T-helper 9 cell (primary cell): ENCODE measurements at places on chromosomes 16 and 17.

GRCh38 chr16:22190081-22190775 lies 15.8 kb upstream of the EEF2K start:
- peak; percentile 88 for DNase-seq

GRCh38 chr16:67431775-67432505 lies 1.0 kb downstream of the HSD11B2 start:
- no peak for DNase-seq

- DNase-seq: no peak
These were observed 131.9 kb upstream of the XYLT1 start for GRCh38 chr16:17602678-17603077.

GRCh38 chr17:2181206-2181896 lies 122.2 kb downstream of the SMG6 start:
- no peak for DNase-seq

DNA sequence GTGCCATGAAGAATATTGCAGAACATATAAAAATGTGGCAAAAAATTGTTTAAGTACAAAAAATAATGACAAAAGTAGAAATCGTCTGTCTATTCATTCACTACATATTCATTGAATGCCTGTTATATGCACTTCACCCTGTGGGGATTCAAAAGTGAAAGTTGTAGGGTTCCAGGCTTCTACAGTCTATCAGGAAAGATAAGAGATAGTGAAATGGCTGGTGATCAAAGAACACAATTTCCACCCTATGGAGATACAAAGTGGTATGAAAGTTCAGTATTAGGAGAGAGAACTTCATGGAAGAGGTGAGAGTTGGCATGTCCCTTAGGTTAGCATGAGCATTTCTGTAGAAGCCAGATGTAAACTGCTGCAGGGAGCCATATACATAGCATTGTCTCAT lies 127.0 kb upstream of the PMFBP1 start:
- no peak for DNase-seq

DNA sequence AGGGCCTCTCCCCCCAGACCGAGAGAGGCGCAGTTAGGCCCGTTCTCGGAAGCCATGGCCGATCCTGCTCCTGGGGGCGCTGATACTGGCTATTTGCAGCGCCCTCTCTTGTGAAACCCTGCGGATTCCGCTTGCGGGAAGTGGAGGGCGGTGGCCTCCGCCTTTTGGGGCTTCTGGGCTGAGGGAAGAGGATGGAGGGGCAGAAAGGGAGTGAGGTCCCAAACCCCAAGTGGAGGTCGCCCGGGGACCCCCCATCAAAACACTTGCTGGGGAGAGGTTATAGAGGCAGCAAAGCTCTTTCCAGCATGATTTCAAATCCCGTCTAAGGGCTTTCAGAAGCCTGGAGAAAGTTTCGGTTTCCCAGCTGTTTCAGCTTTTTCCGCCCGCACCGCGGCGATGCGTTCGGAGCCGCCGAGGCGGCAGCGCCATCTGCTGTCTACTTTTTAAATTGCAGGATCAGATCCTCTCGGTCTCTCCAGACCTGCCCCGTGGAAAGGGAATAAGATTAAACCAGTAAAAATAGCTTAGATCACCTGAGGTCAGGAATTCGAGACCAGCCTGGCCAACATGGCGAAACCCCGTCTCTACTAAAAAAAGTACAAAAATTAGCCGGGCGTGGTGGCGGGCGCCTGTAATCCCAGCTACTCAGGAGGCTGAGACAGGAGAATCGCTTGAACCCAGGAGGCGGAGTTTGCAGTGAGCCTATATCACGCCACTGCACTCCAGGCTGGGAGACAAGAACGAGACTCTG lies 15.8 kb downstream of the SNX20 start:
- peak; percentile 86 for DNase-seq

DNA sequence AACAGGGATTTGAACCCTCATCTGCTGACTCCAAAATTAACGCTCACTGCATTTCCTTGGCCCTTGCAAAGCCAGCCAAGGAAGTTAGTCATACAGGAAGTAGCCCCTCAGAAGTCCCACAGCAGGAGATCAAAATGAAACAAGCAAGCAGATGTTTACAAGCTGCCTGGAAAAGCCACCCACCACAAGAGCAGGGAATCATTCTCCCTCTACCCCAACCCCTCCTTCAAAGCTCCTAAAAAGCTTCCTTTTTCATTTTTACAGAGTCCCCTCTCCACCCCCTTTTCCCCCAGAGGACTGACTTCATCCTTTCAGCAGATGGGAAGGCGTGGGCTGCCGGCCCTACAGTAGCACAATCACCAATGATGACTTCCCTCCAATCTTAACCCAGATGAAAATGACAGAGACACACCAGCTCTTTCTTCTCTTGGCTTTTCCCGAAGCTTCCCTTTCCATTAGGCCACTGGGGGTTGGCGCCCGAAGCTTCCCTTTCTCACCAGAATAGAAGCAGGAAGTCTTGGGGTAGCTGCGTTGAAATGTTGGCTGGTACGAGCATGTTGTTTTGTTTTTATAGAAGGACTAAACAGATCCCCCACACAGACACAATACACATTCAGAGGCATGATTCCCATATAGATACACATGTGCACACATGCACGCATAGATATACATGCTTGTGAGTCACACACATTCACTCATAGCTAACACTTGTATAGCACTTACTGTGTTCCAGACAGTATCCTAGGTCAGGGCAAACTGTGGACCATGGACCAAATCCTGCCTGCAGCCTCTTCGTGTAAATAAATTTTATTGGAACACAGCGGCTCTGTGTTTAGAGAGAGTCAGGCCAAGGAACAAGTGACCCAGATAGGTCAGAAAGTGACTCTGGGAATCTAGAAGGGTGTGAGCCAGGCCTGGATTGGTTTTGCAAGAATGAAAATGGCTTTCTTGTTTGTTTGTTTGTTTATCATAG lies 17.4 kb downstream of the ITPRIPL2 start:
- DNase-seq: no peak

- no peak for DNase-seq
These were observed 167.3 kb upstream of the MPHOSPH6 start for GRCh38 chr16:82337355-82337754.

- DNase-seq: no peak
These were observed 9.0 kb upstream of the RHBDL3 start for GRCh38 chr17:32256701-32257019.

- DNase-seq: no peak
These were observed 429.4 kb upstream of the MAF start for GRCh38 chr16:80029761-80030481.

DNA sequence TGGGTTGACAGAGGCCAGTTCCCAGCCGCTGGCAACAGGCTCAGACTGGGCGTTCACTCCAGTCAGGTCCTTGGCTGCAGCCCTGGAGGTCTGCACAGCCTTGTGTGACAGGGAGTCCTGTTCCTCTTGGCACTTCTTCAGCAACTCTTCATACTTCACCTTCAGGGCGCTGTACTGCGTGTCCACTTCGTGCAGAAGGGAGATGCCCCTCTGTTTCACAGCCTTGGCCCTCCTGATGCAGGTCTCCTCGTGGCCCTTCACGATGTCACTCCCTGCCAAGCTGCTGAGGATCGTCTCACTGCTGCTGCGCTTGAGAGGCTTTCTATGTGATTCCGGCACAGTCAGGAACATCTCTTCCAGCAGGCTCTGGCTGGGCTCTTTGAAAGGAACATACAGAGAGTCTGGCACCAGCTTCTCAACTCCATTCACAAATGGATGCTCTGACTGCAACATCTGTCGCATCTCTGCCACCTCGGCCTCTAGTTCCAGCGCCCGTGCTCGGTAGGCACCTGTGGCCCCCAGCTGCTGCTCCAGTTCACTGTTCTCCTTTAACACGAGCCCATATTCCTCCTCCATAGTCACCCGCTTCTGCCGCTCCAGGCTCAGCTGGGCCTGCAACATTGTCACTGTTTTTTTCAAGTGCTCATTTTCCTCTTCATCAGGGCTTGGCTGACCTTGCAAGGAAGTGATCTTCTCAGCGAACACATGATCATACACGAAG lies 27.2 kb downstream of the CDR2 start:
- DNase-seq: no peak

DNA sequence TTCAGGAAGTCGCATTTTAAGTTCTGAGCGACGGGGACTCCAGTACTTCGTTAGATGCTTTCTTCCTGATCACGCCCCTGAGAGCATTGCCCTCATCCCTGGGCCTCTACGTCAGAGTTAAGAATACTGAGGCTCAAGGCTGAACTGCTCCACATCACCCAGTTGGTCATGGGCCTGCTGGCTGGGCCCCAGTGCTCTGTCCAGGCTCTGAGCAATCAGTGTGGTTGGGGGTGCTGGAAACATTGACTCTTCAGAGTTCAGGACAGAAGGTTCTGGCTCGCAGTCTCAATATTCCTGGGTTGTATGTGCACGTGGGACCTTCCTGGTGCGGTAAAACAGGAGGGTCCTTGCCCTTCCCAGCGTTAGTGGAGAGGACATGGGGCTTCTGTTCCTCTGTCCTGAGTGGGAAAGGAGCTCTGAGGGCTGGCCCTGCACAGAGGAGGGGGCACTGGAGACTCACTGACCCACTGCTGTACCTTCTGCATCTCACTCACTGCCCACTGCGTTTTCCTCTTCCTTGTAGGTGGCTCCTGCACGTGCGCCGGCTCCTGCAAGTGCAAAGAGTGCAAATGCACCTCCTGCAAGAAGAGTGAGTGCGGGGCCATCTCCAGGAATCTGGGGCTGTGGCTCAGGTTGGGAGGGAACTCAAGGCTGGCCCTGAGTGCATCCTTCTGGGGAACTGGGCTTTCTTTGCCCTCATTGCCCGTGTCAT lies 518 bp downstream of the MT1E start:
- DNase-seq: no peak

DNA sequence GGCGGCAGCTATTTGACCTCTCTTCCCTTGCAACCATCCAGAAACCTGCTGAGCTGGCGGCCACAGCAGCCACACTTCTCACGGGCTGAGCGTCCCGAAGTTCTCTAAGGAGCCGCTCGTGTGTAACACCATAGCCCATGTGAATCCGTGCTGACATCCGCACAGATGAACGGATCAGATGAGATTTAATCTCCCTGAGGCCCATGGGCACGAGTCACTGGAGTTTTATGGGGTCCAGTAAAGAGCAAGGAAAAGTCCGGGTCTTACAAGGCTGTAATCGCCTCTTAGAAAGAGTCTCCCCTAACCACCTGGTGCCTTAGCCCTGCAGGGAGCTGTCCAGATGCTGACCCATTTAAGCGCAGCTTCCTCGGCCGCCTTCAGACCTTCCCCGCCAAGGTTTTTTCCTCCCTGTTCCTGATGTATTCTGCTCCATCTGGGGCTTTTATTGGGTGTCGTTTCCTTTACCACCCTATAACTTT lies 5.5 kb upstream of the CACNG5 start:
- no peak for DNase-seq

GRCh38 chr16:67216612-67217490 lies 10.1 kb upstream of the TMEM208 start:
- DNase-seq: no peak

DNA sequence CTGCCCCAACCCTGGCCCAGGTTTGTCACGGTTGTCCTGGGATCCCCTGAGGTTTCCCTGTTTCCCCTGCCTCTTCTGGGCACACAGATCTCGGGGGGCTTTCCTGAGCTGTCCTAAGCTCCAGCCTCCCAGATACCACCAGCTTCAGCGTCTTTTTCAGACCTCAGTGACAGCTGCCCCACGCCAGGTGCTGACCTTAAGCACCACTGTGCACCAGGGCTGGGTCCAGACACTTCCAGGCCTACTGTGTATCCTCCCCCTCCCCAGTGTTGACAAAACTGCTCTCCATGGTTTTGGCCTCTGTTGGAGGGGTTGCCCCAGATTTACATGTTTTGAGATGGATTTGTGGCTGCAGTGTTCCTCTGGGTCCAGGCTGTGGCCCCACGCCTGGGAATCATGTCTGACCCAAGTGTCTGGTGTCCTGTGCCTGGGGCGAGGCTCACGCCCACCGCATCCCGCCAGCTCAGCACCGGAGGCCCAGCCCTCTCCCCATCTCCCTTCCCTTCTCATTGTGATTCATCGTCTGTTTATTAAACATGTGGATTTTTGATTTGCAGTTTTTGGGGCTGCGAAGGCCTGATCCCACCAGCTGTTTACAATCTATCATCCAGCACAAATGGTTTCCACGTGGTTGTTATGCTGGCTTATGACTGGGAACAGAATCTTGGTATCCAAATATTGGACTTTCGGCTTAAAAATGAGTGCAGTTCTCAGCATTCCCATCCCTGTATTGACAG lies 82.1 kb downstream of the METRNL start:
- no peak for DNase-seq

- DNase-seq: no peak
These were observed 267.6 kb upstream of the SDK2 start for GRCh38 chr17:73911726-73912372.

DNA sequence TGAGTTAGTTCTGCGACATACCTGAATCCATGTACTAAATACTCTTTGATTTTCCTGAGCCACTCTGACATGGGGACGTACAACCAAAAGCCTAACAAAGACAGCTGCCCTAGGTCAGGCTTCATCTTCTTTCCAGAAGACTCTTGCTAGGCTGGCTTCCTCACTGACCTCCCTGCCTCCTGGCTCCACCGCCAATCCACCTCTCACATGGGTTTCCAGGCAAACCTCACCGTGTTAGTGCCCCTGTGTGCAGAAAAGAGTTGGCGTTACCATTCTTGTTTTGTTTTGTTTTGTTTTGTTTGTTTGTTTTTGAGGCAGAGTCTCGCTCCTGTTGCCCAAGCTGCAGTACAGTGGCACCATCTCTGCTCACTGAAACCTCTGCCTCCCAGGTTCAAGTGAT lies 135.3 kb downstream of the WSCD1 start:
- DNase-seq: no peak

DNA sequence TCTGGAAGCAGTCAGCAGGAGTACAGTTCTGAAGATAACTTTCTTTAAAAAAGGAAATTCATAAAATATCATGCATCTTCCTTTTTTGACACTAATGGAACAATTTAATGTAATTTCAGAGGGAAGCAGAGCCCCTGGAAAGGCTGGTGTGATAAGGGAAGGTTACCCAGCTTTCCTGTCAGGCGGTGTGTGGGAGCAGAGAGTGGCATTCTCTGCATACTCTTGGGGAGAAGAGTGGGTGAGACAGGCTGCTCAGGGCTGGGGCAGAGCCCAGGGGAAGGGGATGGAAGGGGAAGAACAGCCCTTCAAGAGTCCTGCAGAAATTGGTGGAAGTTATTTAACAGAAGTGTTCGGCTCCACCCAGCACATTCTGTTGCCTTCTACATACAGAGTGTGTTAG lies 84.7 kb downstream of the PRKCB start:
- DNase-seq: no peak

DNA sequence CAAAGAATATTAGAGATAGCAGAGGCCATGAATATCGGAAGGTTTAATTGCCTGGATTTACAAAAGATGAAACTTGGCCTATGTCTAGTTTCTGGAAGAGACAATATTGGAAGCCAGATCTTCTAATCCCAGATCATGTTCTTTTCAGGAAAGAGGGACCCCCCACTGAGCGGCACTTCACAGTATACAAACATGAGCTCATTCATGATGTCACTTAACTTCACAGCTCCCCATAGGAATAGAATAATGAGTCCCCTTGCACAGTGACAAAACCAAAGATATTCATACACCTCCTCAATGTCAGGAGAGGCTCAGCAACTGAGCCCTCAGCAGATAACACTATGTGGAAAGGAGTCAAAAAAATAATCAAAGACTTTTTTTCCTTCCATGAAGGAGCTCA lies 147.5 kb downstream of the CDH11 start:
- DNase-seq: no peak
